ENCODE measurements at places on chromosomes 12 and 14.

DNA sequence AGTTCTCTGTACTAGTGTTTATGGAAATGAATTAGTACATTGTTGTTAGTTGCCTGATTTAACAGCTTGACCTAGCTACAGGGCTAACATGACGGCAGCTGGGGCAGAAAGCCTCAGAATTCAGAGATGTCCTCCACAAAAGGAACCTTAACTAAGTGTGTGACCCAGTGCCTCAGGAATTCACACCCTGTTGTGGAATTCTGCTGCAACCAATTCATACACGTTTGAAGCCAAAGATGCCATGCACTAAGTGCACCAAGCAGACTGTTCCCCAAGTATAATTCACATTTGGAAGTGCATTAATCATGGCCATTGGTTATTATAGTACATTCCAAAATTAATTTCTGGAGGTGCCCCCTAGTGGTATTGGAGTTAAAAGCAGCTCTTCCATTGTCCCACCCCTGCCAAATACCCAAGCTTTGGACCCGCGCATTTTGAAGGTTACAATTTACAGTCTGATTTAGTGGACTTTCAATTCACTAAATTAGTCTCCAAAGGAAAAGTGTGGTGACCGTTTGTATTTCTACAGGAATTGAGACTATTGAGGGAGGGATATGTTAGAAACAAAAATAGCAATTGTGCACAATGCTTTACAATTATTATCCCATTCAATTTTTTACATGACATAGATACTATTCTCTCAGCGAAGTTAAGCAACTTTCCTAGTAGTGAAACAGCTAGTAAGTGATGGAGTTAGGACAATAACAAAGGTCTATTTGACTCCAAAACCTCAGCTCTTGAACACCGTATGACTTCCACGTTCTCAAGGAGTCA, 85.9 kb downstream of the PAX9 start:
- no peak for DNase-seq

- DNase-seq, result no peak
Measured at GRCh38 chr12:95877622-95878021, 18.9 kb downstream of the SNRPF start.

DNA sequence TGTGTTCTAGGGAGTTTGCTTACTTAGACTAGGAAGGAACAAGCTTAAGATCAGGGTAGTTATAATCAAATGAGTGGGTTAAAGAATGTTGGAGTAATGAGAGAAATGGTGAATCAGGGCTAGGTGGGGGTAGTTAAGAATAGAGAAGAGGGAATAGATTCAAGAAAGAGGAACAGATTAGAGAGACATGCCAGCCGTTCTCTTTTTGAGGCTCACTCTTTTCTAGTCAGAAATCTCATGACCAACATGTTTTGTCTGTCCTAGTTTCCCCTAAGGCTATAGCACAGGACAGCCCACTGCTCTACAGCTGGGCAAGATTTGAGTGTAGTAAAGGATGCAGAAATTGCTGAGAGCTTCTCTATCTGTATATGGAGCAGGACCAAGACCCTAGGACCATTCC, 258.4 kb downstream of the AKAP6 start:
- DNase-seq, result no peak

DNA sequence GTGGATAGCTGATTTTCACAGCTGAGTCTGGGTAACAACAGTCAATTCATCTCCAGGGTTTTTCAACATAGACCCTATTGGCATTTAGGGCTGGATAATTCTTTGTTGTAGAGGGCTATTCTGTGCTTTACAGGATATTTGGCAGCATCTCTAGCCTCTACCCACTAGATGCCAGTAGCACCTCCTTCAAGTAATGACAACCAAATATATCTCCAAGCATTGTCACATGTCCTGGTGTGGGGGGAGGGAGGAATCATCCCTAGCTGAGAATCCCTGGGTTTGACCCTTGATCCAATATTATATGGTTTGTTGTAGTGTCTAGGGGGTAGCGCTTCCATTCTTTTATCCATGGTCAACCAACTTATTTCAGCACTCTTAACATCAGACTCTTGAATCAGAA, 157.2 kb downstream of the ANO4 start:
- no peak for DNase-seq

- DNase-seq, result no peak
Measured at GRCh38 chr12:125194163-125194773, 129.0 kb downstream of the AACS start.

- no peak for DNase-seq
Measured at GRCh38 chr14:53541411-53541810, 388.3 kb upstream of the DDHD1 start.

DNA sequence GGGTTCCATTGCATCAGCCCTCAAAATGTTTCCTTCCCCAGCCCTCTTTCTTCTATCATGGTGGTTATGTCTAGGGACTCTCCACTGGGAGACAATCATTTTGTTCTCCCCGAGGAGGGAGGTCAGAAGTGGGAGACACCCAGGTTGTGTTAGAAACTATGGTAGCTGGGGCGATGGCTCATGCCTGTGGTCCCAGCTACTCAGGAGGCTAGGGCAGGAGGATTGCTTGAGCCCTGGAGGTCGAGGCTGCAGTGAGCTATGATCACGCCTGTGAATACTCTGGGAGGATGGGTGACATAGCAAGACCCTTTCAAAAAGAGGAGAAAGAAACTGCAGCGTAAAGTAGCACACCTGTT, 13.0 kb upstream of the LRRC23 start:
- no peak for DNase-seq

GRCh38 chr12:18071336-18071735, 18.7 kb downstream of the RERGL start:
- DNase-seq, result no peak

DNA sequence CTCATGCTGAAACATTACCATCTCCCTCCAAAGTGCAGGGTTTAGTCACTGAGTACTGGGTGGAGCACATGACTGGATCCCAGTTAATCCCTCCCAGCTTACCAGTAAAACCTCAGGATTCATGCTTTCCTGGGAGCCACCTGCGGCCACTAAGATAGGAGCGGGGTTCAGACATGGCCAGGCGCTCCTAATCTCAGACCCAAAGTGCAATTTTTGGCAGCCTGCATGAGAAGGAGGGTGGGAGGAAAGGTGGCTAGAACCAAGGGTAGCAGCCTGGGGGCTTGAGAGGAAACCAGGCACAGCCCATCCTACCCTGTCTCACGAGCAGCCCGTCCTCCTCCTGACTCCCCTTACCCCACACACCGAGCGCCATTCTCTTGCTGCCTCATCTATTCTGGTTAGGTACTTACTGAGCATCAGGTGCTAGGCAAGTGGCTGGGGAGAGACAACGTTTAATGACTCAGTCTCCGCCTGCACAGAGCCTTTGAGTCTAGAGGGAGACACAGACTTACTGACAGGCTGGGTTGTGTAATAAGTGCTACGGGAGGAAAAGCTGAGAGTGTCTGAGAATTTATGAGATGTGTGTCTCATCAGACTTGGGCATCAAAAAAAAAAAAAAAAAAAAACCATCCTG, 9.9 kb downstream of the GPRC5A start:
- DNase-seq, result peak; percentile 5

DNA sequence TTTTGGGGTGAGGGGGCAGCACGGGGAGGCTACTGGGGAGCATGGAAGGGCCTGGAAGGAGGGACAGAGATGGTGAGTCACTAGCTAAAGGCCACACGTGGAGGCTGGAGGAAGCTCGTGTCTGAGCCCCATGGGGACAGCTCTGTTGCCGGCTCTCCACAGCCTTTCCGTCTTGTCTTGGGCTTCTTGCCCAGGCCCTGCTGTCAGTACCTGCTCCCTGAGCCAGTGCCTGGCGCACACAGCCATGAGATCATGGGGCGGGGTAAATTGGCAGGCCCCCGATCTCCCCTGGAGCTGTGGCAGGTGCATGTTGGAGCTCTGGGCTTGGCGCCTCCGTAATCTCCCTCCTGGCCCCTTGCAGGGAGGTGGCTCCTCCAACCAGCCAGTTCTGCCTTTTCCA, 16.1 kb upstream of the KRT80 start:
- DNase-seq, result no peak

DNA sequence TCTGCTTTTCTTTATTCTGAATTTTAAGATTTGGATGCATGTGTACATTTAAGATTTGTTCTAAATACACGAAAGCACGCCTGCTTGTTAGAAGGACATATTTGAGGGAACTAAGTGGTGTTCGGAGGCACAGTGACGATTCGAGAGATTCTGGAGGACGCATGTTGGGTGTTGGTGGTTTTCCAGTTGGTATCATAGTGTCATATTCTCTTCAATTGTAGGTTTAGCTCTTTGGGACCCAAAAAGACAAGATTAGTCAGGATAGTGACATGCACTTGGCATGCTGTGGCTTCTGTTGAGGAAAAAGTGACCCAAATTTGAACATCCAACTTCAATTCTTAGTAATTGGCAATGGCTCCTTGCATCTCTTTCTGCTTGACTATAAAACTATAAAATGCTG, 30.1 kb downstream of the PRKCH start:
- DNase-seq, result no peak

DNA sequence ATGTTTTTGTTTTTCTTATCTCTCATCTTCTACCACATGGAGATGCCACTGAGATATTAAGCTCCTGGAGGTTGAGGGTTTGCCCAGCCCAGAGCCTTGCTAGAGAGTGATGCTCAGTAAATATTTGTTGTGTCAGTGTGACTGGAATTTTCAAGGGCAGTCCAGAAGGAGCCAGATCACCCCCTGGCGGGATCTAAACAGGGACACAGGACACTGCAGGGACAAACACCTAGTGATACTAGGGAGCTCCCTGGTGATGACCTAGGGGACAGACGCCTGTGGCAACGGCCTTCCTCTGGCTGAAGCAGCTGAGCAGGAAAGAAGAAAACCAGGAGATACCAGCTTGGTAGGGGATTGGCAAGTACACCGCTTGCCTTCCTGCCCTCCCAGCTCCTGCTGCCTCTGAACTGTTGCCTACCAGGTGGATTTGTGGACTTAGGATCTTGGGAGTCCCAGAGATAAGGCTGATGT, 714.4 kb upstream of the TBX3 start:
- no peak for DNase-seq

DNA sequence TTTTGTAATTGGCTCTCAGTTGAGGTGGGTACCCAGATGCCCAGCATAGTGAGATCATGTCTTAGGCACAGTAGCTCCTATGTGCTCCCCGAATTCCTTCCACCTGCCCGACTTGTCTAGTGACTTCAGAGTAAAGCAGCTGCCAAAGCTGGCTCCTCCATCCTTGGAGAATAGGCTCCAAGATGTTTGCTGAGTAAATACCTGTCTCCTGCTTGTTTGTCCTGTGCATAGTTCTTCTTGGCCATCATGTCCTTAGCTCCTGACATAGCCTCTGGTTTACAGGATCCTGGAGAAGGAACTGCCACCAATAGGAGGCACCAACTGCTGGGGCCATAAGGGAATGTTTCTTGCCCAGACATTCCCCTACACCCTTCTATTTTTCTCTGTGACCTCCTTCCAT, 52.6 kb upstream of the CISTR start:
- no peak for DNase-seq

- no peak for DNase-seq
Measured at GRCh38 chr14:84217066-84217465, 1312.9 kb upstream of the FLRT2 start.

DNA sequence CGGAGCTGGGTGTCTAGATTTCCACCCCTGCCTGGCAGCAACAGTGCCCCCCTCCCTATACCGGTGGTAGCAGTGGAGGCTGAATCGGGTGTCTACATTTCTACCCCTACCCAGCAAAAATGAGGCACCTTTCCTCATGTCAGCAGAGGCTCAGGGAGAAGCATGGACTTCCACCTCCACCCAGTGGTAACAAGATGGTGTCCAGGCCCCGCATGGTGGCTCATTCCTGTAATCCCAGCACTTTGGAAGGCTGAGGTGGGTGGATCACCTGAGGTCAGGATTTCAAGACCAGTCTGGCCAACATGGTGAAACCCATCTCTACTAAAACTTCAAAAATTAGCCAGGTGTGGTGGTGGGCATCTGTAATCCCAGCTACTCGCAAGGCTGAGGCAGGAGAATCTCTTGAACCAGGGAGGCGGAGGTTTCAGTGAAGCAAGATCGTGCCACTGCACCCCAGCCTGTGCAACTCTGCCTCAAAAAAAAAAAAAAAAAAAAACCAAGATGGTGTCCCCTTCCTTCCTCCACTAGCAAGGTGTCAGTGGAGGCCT, 35.5 kb upstream of the OR5AU1 start:
- DNase-seq, result no peak

- DNase-seq, result no peak
Measured at GRCh38 chr14:25122843-25123242, 72.9 kb upstream of the STXBP6 start.

- no peak for DNase-seq
Measured at GRCh38 chr12:20950248-20950647, 139.7 kb downstream of the SLCO1B3 start.

Data from nucleus accumbens (tissue), 56 donors.